ENCODE measurements at places on chromosomes 12 and 14. TPM values are rescaled to one million over a fixed set of nuclear protein-coding genes. Genes with fewer than 3 reads are reported as not detected.
A peak's percentile ranks its signal among the peaks of the same experiment; 100 is the strongest.

Gene MTERF2
- 7.0 TPM for total RNA-seq

Gene CLEC7A
- not detected for total RNA-seq

Gene BRAP
- total RNA-seq, result 25.0 TPM

Gene VRTN
- total RNA-seq, result not detected

GRCh38 chr12:43378448-43378847 lies 173.6 kb downstream of the ADAMTS20 start:
- DNase-seq, result no peak

DNA sequence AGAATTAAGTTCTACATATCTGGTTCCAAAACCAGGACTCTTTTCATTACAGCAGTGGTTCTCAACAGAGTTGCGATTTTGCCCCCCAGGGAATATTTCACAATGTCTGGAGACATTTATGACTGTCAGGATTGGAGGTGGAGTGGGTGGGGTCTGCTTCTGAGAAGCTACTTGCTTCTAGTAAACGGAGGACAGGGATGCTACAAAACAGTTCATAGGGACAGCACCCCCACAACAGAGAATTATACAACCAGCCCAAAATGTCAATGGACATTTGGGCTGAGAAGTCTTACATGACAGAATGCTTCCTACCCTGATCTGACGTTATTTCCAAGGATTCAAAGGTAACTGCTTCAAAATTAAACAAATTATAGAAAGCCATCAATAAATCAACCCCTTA lies 739 bp upstream of the SPATA7 start:
- DNase-seq, result peak; percentile 10

- no peak for DNase-seq
These were observed 234.5 kb downstream of the IPO8 start for GRCh38 chr12:30461026-30461615.

Gene SIX6
- not detected for total RNA-seq

DNA sequence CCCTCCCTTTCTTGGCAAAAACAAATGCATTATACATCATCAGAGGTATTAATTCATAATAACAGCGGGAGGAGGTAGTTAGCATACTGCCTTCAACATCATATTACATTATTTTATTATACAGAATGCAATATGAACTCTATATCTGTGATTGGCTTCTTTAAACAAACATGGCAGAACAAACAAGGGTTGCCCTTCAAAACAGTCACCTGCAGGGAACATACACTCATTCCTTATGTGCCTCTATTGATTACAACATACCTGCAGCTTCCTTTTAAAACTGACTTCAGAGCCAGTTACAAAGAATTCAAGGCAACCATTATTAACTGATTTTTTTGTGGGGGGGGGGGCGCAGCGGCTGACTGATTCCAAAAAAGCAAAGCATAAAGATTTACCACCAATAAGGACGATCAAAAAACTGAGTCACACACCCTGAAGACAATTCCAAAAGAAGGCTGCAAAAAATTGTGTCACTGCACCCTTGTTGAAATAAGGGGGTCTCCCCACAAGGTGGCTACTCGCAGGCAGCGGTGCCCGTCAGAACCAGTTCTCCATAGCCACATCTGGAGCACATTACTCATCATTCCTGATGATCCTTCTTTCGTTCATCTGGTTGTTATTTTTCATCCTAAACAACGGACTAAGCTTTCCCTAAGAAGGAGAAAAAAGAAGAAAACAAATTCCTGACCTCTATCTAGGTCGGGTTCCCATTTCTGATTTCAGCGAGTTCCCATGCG lies 51.8 kb downstream of the SMUG1 start:
- DNase-seq, result no peak

- no peak for DNase-seq
These were observed 23.8 kb upstream of the TBC1D30 start for GRCh38 chr12:64800640-64801039.

Gene DAO
- not detected for total RNA-seq

Gene NANOG
- total RNA-seq, result 0.24 TPM

Gene SPRYD4
- total RNA-seq, result 3.7 TPM

DNA sequence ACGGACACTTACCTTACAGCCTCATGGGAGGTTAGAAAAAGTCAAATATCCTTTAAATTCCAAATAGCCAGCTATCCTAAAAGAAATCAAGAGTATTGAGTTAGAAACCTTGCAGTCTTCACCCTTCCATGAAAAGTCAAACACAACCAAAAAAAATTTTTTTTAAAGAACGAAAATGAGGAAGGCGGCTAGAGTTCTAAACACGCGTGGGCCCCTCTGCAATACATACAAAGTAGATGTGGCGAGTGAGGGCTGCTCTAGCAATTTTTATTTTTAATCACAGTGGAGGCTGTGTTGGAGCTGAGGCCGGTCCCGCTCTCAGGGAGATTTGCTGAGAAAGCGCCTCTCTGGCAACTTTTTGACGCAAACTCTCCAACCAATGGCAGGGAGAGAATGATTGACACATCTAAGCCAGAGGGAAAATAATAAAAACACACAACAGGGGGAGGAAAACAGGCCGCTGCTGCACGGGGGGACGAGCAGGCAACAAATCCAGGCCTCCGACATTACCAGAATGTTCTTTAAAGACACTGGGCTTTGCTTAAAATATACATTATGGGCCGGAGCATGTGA lies at the start of gene OTX2:
Gene OTX2 (minus strand): TSS at position 333 of the 573 bp plus-strand sequence. CDS start 5,023 bp downstream, outside the sequence.
- no peak for DNase-seq

- no peak for DNase-seq
These were observed 85.7 kb downstream of the SAMD4A start for GRCh38 chr14:54652605-54653052.

Gene POP5
- 35.6 TPM for total RNA-seq

Gene TAS2R50
- total RNA-seq, result 1.1 TPM

DNA sequence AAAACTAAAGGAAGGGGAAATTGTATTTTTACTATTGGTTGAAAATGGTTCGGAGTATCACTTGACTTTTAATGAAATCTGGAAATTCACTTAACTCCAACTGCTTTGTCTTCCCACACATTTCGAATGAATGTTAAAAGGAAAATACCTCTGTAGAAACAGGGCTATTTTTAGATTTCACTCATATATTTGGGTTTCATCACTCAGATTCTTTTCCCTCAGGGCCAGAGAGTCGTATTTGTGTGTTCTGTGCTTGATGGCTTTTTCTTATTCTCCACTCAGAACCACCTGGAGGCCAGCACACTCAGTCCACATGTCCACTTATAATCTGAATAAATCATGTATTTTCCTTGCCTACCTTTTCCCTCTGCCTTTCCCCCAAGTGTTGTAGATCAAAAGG lies 40.0 kb downstream of the DAAM1 start:
- peak; percentile 26 for DNase-seq

- no peak for DNase-seq
These were observed 6.9 kb upstream of the PRKAG1 start for GRCh38 chr12:49025463-49025862.

All from mammary epithelial cell (primary cell).